Fibroblast of skin of right quadriceps (primary cell): ENCODE measurements at places on chromosomes 12 and 14.

GRCh38 chr12:53489242-53489864, 9.9 kb downstream of the MAP3K12 start:
- no peak for DNase-seq

- no peak for DNase-seq
These were observed 2.4 kb downstream of the VPS37B start for GRCh38 chr12:122893208-122894153.

DNA sequence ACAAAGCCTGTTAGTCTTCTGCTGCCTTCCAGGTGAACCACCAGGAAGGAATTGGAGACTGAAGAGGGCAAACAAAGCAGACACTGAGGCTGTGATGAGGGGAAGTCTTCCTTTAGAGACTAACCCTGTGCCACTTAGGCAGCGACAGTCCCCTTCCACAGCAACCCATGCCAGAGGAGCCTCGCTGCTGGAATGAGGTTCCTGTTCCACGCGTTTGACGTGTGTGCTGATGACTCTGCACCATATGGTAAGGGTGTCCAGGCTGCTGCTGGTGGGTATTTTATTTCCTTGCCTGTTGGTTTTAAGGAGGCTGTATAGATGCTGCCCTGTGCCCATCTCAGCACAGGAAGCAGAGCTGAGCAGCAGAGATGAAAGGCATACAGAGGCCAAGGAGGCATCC, 361.9 kb upstream of the FKBP4 start:
- no peak for DNase-seq

DNA sequence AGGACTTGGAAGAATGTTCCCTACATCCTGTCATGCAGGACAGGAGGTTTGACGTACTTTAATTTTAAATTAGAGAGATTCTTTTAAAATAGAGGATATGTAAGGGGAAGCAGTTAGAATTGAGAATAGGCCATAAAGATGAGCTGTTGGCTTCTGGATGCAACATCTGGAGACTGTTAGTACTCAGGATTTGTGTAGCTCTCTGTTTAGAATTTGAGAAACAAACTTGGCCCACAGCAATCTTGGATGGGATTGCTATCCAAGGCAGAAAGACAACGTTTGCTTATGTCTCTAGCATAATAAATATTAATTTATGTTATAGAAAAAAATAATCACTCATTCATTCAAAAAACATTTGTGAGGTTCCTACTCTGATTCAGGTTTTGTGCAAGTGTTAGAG, 398.4 kb upstream of the NOVA1 start:
- DNase-seq, result no peak

DNA sequence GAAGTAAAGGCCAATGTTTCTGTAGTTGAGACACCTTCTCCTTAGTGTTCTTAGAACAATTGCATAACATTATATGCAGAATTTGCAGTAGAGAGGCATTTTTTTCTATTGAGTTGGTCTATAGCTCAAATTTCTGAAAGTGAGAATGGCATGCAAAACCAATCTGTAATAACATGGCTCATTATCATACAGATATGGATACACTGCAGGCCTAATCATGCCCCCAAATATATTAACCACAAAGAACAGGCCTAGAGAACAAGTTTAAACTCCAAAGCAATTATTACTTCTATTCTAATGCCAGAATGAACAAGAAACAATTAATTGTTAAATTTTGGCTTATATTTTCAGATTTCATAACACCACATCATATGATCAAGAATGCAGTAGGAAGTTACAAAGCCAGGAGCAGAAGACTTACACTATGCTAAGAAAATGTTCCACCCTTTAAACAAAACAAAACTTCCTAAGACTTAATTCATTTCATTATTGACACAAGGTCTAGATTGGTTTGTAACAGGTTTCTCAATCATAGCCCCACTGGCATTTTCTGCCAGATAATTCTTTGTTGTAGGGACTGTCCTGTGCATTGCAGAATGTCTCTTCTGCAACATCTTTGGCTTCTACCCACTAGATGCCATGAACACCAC, 26.9 kb downstream of the TMTC1 start:
- no peak for DNase-seq

GRCh38 chr12:107287436-107288413, 194.4 kb upstream of the CRY1 start:
- no peak for DNase-seq

GRCh38 chr14:74065746-74066575, 18.3 kb downstream of the ALDH6A1 start:
- peak; percentile 32 for DNase-seq

DNA sequence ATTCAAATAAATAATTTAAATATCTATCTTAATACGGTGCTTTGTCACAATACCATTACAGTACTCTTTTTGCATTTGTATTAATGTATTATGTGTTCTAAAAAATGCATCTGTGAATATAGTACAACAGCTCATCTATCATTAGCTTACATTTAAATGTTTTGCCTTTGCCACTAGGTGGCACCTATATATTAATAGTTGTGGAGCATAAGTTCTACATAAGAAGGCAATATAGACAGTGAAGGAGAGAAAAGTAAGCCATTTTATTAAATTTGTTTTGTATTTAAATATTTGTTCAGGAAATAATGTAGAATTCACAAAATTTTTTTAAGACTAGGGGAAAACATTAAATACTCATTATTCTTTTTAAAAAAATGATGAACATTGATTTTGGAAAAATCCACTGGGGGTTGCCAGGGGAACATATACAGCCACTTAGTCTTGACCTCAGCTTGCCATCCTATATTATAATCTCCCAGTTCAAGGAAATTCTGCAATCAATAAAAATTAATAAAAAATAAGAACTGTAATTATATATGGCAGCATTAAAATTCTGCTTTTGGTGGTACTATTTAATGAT, 9.8 kb downstream of the CCER1 start:
- peak; percentile 40 for DNase-seq

DNA sequence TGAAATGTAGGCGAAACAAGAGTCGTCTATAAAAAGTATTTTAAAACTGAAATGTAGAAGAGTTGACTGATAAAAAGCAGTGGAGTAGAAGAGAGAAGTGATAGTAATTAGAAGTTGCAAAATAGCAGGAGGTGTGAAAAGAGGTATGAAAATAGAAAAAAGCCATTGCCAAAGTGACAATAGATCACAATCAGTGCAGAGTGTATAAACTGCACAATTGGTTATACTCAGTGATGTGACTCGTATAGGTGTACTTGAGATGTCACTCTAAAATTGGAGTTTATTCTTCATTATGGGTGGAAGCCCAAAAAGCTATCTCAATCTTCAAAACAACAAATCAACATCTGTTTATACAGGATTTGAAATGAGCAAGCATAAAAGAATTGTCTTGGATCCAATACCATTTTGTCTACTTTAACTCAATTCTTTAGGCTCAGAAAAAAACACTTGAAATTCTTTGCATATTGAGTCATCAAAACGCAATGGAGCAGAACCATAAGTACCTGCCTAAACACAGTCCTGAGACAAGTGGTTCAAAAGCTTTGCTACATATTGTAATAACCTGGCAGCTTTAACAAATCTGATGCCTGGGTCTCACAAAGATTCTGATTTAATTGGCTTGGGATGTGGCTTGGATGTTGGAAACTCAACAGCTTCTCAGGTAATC, 8.8 kb downstream of the IKBIP start:
- peak; percentile 68 for DNase-seq

GRCh38 chr12:69067713-69068112, 134.7 kb upstream of the CPM start:
- no peak for DNase-seq

DNA sequence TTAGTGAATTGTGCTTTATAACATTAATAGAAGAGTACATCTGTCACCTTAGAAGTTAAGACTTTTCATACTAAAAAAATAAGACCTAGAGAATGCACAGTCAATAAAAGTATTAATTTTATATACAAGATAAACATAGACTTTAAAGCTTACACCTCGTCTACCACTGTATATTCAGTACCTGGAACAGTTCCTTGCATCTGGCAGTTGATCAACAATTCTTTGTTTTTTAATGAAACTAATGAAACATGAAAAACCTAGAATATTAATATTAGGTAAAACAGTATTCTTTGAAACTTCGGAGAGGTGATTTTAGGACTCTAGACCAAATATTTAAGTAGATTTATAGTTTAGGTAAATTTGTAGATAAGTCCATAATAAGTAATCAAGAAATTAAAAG, 4.3 kb downstream of the GOLT1B start:
- no peak for DNase-seq

GRCh38 chr12:115830633-115831032, 446.9 kb downstream of the MED13L start:
- DNase-seq, result no peak

GRCh38 chr12:15700595-15700994, 88.6 kb downstream of the EPS8 start:
- DNase-seq, result peak; percentile 92

DNA sequence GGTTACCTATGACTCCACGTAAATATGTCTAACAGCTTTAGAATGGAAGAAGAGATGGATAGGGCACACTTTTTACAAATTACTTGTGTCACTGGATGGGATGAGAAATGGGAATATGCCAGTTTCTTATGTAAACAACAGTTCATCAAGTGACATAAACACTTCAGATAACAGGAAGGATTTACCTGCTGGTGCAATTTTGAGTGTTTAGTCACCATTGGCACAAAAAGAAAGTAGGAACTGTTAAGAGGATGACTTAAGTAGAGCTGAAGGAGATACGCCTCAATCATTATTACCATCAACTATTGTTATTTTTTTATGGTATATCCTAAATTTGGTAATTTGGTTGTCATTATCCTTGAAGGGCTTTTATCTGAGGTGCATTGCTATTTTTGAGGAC, 83.2 kb downstream of the RMST start:
- DNase-seq, result no peak

DNA sequence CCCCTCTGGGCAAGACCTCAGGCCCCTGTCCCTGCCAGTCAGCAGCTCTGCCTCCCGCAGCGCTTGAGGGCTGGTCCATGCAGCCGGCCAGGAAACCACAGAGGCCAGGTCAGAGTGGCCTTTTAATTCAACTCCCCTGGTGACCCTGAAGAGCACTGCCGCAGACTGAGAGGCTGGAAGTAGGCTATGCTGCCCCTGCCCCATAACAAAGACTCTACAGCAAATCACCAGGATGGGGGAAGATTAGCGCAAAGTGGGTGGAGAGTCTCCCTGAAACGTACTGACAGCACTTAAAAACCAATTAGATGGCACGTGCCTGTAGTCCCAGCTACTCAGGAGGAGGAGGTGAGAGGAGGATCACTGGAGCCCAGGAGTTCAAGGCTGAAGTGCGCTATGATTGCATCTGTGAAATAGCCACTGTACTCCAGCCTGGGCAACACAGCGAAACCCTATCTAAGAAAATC, 70.5 kb downstream of the ITPK1 start:
- DNase-seq, result no peak

- DNase-seq, result no peak
These were observed 163.9 kb upstream of the VASH1 start for GRCh38 chr14:76597387-76597786.

GRCh38 chr12:80756875-80757274, 40.2 kb downstream of the MYF5 start:
- peak; percentile 49 for DNase-seq

- no peak for DNase-seq
These were observed 1311.5 kb downstream of the TMEM121 start for GRCh38 chr14:106837870-106838269.

- no peak for DNase-seq
These were observed 236.2 kb upstream of the FLRT2 start for GRCh38 chr14:85293612-85294234.

DNA sequence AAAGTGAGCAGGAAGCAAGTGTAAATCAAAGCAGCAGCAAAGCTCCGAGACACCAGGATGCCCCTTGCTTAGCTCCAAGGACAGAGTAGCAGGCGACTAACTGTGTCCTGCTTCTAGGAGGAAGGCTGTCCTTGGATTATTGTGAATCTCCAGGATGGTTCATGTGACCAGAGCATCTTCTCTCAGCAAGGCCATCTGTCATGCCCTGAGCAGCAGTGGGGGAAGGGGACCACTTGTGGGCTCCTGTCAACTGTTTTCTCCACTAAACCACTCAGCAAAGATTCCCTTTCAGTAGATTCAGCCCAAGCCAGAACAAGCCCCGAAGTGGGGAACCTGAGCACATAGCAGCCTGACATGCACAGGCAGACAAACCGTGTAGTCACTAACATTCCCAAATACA, 19.4 kb downstream of the MAP3K9 start:
- no peak for DNase-seq

DNA sequence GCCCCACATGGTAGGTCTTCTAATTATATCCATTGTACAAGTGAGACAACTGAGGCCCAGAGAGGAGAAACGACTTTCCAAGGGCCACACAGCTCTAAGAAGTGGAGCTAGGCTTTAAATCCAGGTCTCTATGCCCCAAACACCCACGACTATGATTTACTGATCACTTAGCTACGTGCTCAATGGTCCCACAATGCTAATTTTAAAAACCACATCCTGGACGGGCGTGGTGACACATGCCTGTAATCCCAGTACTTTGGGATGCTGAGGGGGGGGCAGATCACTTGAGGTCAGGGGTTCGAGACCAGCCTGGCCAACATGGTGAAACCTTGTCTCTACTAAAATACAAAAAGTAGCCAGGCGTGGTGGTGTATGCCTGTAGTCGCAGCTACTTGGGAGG, 8.4 kb upstream of the MLEC start:
- DNase-seq, result peak; percentile 10

DNA sequence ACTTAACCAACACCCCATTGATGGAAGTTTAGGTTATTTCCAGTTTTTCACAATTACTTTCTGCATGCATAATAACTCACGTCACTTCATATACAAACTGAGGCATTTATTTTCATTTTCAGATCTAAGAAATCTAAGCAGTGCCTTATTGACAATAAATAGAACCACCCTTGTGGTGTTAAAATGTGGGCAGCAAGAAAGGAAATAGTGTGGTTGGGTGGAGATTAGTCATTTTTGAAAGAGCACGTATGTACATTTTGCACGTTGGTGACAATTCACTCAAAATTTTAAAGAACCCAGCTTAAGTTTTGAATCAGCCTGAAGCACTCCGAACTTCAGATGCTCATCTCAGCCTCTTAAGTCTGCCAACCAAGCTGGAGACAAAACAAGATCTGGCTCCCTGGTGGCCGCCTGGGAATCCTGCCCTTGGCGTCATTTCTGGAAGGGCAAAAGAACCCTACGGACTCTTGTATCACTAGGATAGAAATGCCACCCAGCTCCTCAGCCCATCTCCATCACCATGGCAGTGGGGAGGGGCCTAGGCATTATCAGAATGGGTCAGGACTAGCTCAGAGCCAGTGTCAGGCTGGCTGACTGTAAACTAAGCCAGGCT, 89.5 kb upstream of the BCL2L14 start:
- peak; percentile 72 for DNase-seq

DNA sequence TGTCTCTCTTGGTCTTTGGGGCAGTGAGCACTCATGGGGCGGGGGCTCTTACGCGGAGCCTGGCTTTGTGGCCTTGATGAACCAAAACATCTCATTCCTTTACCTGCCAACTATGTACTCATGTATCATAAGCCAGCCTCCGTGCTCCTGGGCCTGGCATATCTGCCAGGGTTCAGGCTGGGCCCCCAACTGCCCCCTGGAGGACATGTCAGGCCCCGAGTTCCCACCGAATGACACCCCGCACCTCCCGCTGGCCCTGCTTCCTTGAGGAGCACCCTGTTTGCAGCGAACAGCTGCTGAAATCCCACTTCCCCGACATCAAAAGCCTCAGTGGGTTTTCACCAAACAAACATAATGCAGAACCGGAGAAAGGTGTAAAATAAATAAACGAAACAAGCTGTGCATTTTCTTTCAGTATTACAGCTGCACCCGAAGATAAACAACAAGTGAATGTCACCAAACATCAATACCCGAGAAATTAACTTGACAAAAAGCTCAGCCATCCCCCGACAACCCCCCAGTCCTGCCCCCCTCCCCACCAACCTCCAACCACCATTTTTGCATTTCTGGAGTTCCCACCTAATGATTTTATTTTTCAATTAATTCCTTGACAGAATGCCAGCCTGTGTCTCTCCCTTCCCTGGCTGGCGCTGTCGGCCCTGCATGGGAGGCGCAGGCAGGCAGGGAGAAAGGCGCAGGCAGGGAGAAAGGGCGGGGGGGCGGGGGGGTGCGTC, 139.2 kb downstream of the RBM19 start:
- no peak for DNase-seq
